ENCODE measurements at places on chromosomes 4 and X. TPM values are rescaled to one million over a fixed set of nuclear protein-coding genes. Genes with fewer than 3 reads are reported as not detected.

DNA sequence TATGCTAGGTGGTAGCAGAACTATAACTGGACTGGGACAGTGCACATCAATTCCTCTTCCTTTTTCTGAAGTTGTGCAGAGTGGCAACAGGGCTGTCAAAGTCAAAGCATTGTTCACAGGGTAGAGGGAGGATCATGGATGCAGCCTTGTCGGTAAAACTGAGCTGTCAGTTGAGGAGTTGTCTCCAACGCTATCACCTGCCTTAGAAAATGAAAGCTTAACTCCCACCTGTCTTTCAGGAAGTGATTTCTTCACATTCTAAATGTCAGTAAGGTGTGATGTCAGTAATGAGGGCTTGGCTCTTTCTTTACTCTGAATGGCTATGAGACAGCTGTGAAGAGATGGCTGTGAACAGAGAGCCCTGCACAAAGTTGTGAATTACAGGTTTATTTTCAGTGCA lies 66.4 kb upstream of the BANK1 start:
- no peak overlapping the region for H3K4me3 ChIP-seq
- no peak overlapping the region for H3K27ac ChIP-seq
- H3K36me3 ChIP-seq: no peaks in the 10 kb centered on the region
- no peaks in the 10 kb centered on the region for H3K27me3 ChIP-seq
- H3K4me1 ChIP-seq: no peaks in the 10 kb centered on the region
- DNase-seq: no peak

GRCh38 chr4:94639298-94639697 lies 118.5 kb upstream of the BMPR1B start:
- no peaks in the 10 kb centered on the region for H3K27me3 ChIP-seq
- peaks cover 37% of the 10 kb centered on the region for H3K36me3 ChIP-seq
- no peak for DNase-seq
- H3K4me3 ChIP-seq: no peak overlapping the region
- no peaks in the 10 kb centered on the region for H3K4me1 ChIP-seq

GRCh38 chr4:77669946-77670590 lies 64.4 kb downstream of the CXCL13 start:
- no peaks in the 10 kb centered on the region for H3K4me1 ChIP-seq
- H3K27me3 ChIP-seq: no peaks in the 10 kb centered on the region
- no peak overlapping the region for H3K27ac ChIP-seq

GRCh38 chrX:109857584-109858228 lies 124.6 kb upstream of the ACSL4 start:
- DNase-seq: no peak
- H3K27me3 ChIP-seq: no peaks in the 10 kb centered on the region
- H3K4me1 ChIP-seq: peaks cover 5% of the 10 kb centered on the region

GRCh38 chrX:44775726-44776125 lies 68.1 kb upstream of the DUSP21 start:
- H3K4me1 ChIP-seq: no peaks in the 10 kb centered on the region
- no peak overlapping the region for H3K27ac ChIP-seq
- DNase-seq: no peak
- no peaks in the 10 kb centered on the region for H3K36me3 ChIP-seq
- no peak overlapping the region for H3K4me3 ChIP-seq
- H3K27me3 ChIP-seq: no peaks in the 10 kb centered on the region

- no peak overlapping the region for H3K27ac ChIP-seq
- no peaks in the 10 kb centered on the region for H3K4me1 ChIP-seq
- no peaks in the 10 kb centered on the region for H3K36me3 ChIP-seq
- H3K27me3 ChIP-seq: no peaks in the 10 kb centered on the region
- DNase-seq: no peak
These were observed 19.1 kb upstream of the HSFX4 start for GRCh38 chrX:149910178-149910695.

DNA sequence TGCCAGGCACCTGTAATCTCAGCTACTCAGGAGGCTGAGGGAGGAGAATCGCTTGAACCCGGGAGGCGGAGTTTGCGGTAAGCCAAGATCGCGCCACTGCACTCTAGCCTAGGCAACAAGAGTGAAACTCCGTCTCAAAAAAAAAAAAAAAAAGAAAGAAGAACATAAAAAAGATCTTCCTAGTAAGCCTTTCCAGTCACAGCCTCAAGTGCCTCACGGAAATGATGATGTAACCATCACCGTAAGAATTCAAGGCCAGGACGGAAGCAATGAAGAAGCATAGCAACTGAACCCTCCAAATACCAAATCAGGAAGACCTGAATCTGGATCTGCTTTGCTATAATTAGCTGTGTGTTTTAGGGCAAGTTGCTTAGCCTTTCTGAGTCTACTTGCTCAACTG lies 28.8 kb downstream of the RBM47 start:
- H3K27me3 ChIP-seq: no peaks in the 10 kb centered on the region
- no peaks in the 10 kb centered on the region for H3K4me1 ChIP-seq
- H3K27ac ChIP-seq: peak overlapping the region; percentile 19
- no peaks in the 10 kb centered on the region for H3K36me3 ChIP-seq

DNA sequence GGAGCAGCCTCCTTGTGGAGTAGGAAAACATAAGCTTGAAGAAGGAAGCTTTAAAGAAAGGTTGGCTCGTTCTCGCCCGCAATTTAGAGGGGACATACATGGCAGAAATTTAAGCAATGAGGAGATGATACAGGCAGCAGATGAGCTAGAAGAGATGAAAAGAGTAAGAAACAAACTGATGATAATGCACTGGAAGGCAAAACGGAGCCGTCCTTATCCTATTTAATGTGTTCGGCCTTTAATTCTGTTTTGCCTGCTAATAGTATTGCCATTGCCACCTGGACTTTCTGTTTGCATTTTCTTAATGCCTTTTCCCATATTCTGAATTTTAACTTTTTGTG lies 1.4 kb downstream of the TCEAL1 start:
- peak overlapping the region; percentile 90 for H3K27ac ChIP-seq
- no peak for DNase-seq
- H3K4me1 ChIP-seq: peaks cover 28% of the 10 kb centered on the region
- no peaks in the 10 kb centered on the region for H3K36me3 ChIP-seq
- no peaks in the 10 kb centered on the region for H3K27me3 ChIP-seq

- DNase-seq: no peak
- H3K36me3 ChIP-seq: no peaks in the 10 kb centered on the region
These were observed 214.7 kb downstream of the TRAM1L1 start for GRCh38 chr4:116870686-116871085.

GRCh38 chr4:52157641-52158316 lies 106.7 kb downstream of the SPATA18 start:
- no peaks in the 10 kb centered on the region for H3K36me3 ChIP-seq
- H3K4me1 ChIP-seq: no peaks in the 10 kb centered on the region
- DNase-seq: no peak
- H3K27me3 ChIP-seq: no peaks in the 10 kb centered on the region

DNA sequence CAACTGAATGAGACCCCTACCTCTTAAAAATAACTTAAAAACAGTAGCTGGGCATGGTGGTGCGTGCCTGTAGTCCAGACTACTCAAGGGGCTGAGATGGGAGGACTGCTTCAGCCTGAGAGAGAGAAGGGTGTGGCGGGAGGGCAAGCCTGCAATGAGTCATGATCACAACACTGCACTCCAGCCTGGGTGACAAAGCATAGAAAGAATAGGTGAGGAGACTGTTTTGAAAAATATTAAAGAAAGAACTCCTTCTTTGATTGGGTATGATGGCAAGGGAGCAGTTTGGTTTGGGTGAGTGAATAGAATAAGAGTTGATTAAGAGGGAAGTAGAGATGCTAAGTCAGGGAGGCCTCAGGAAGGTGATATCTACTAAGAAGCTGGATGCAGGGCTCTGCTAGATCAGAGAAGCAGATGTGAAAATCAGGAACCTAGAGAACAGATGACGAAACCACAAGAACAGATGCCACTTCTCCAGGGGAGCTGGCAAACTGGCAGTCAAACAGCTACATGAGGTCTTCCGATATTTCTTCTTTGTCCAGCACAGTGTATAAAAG lies 318.6 kb downstream of the OPHN1 start:
- no peak for DNase-seq
- H3K27ac ChIP-seq: no peak overlapping the region
- H3K36me3 ChIP-seq: peaks cover 7% of the 10 kb centered on the region
- H3K4me1 ChIP-seq: no peaks in the 10 kb centered on the region
- no peaks in the 10 kb centered on the region for H3K27me3 ChIP-seq

DNA sequence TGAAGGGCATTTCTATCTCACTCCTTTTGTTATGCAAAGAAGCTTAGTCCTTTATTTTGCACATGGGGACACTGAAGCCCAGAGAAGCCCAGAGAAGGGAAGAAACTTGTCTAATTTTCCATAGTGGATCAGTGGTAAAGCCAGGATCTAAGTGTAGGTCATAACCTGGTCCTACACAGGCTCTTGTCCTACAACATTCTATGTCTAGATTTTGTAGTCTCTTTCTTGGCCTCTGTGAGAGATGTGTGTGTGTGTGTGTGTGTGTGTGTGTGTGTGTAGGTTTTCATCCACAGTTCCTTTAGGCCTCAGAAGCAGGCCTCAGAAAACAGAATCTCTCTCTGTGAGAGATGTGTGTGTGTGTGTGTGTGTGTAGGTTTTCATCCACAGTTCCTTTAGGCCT lies 38.3 kb downstream of the VSIG4 start:
- H3K4me1 ChIP-seq: no peaks in the 10 kb centered on the region
- no peak overlapping the region for H3K27ac ChIP-seq
- H3K4me3 ChIP-seq: no peak overlapping the region
- H3K27me3 ChIP-seq: peaks cover 4% of the 10 kb centered on the region
- no peaks in the 10 kb centered on the region for H3K36me3 ChIP-seq
- DNase-seq: no peak

GRCh38 chr4:75235359-75235951 lies 278.7 kb downstream of the RCHY1 start:
- no peaks in the 10 kb centered on the region for H3K4me1 ChIP-seq
- no peaks in the 10 kb centered on the region for H3K27me3 ChIP-seq
- H3K36me3 ChIP-seq: no peaks in the 10 kb centered on the region
- H3K27ac ChIP-seq: no peak overlapping the region
- H3K4me3 ChIP-seq: no peak overlapping the region
- DNase-seq: no peak

- no peak overlapping the region for H3K4me3 ChIP-seq
- DNase-seq: no peak
- no peaks in the 10 kb centered on the region for H3K36me3 ChIP-seq
- no peaks in the 10 kb centered on the region for H3K27me3 ChIP-seq
- no peaks in the 10 kb centered on the region for H3K4me1 ChIP-seq
- H3K27ac ChIP-seq: no peak overlapping the region
These were observed 344.5 kb upstream of the PPARGC1A start for GRCh38 chr4:24234288-24234848.

BEND4 gene
- polyA plus RNA-seq: 0.05 TPM

DCHS2 gene
- 0.31 TPM for polyA plus RNA-seq

DNAAF6 gene
- polyA plus RNA-seq: not detected

CDX4 gene
- polyA plus RNA-seq: not detected

VCX2 gene
- not detected for polyA plus RNA-seq

VCX3A gene
- 2.9 TPM for polyA plus RNA-seq

ZNF185 gene
- polyA plus RNA-seq: 4.6 TPM

Data from stomach (tissue), 19 donors.